Umbilical cord (tissue), 2 donors: ENCODE measurements at places on chromosomes 1 and 21.
A peak's percentile ranks its signal among the peaks of the same experiment; 100 is the strongest.

- peak; percentile 53 for DNase-seq
Measured at GRCh38 chr1:38114241-38115026, 67.8 kb upstream of the POU3F1 start.

DNA sequence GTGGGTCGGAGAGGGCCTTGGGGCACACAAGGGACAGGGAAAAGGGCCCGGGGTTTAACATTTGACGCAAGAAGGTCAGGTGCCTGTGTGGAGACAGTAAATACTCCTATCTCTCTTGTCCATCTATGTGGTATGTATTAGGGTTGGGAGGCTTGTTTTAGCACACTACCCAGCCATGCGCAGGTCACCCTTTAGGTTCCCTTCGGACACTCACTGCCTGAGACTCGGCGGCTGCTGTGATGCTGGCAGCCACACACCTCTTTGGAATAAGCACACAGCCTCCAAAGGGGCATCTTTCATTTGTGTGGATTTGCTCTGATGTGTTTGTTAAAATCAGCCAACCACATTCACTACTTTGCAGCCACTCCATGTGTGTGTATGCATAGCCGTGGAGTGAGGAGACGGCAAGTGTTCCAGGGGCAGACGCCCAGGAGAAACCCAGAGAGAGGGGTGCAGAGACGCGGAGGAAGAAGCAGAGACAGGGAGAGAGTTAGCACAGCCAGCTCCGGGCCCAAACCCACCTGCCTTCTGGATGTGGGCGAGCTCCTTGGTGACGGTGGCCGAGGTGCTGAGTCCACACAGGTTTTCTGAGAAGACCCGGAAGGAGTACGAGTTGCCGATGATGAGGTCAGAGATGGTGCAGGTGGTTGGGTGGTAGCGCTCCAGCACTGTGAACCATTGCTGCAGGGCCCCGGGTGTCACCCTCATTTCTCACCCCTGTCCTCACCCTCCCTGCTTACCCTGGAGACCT, 5.7 kb downstream of the MYBPH start:
- DNase-seq, result no peak

GRCh38 chr1:116334868-116335635, 38.0 kb upstream of the ATP1A1 start:
- DNase-seq, result peak; percentile 40

DNA sequence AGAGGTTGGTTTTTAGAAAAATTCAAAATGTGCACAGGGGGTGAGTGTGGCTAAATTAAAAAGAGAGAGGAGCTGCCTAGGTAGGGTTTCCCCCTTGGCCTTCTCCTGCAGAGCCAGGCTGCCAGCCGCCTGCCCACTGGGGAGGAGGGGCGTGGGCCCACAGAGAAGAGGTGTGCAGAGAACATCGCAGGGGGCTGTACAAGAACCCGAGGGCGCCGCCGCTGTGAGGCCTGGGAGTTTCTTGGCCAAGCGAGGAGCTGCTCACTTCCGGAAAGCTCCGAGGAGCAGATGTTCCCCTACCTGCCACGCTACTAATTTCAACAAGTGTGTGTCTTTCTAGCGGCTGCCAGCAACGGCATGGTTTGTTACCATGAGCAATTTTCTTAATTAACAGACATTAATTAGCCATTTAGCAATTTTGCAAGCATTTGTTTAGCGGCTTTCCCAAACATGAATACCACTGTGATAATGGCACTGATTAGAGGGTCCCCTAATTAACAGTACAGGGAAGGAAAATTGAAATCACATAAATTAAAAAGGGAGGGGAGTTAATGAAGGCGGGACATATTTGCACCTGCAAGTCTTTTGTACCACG, 59.7 kb downstream of the MRPL37 start:
- no peak for DNase-seq

DNA sequence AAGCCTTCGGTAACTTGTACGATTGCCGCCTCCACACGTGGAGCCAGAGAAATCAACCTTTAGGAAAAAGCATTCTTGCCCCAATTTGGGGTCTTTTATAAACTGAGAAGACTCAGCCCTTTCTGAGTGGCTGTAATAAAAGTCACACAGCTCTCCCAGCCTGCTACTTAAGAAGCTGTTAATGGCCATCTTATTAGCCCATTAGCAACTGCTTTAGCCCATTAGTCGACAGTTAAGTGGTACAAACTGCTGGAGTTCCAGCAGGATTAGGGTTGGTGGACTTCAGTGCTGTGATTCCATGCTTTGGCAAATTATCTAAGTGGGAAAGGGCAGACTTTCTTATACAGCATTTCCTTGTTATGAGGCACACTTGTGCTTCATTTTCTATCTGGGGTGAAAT, 461.3 kb downstream of the RPS6KC1 start:
- no peak for DNase-seq

DNA sequence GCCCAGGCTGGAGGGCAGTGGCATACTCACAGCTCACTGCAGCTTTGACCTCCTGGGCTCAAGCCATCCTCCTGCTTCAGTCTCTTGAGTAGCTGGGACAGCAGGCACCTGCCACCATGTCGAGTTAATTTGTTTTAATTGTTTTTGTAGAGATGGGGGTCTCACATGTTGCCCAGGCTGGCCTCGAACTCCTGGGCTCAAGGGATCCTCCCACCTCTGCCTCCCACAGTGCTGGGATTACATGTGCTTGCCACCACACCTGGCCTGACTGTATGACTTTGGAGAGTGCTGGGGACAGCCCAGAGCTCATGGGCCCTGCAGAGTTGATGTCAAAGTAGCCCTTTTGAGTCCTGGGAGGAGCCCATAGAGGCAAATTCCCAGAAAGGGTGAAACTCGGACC, 1.8 kb downstream of the OBSCN start:
- DNase-seq, result no peak

DNA sequence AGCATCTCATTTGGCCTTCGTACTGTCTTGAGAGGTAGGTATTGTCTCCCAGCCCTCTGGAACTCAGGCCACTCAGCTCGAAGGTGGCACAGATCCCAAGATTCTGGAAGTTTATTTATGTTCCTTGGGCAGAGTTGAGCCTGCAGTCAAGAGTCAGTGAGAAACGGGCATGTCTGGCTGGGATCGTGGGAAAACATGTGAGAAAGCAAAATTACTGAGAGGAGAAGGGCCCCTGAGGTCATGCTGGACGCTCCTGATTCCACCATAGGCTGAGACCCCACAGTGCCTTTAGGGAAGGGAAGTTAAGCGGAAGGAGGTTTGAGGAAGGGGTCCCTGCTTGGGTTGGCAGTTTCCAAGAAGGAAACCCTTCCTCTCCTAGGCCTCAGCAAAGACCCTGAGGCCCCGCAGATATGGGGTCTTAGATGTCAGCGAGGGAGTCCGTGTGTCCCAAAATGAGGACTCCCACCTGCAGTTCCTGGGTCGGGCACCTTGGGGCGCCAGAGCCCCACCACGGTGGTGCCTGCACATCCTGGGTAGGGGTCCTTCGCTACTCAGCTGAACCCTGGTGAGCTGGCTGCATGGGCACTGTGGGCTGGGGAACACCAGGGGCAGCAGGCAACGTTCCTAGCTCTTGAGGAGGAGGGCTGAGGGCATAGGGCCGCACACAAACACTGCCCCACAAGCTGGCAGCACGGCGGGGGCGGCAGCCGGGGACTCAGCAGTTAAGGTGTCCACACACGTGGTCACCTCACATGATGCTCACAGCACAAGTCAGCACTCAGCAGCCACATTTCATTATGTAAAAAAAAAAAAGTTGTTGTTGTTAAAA, 12.3 kb upstream of the SEMA4A start:
- DNase-seq, result no peak

GRCh38 chr21:26967062-26967913, at the start of gene ADAMTS5:
TSS of gene ADAMTS5 (minus strand) at chr21:26967088. CDS start at chr21:26966391, 697 bp downstream.
- peak; percentile 59 for DNase-seq

DNA sequence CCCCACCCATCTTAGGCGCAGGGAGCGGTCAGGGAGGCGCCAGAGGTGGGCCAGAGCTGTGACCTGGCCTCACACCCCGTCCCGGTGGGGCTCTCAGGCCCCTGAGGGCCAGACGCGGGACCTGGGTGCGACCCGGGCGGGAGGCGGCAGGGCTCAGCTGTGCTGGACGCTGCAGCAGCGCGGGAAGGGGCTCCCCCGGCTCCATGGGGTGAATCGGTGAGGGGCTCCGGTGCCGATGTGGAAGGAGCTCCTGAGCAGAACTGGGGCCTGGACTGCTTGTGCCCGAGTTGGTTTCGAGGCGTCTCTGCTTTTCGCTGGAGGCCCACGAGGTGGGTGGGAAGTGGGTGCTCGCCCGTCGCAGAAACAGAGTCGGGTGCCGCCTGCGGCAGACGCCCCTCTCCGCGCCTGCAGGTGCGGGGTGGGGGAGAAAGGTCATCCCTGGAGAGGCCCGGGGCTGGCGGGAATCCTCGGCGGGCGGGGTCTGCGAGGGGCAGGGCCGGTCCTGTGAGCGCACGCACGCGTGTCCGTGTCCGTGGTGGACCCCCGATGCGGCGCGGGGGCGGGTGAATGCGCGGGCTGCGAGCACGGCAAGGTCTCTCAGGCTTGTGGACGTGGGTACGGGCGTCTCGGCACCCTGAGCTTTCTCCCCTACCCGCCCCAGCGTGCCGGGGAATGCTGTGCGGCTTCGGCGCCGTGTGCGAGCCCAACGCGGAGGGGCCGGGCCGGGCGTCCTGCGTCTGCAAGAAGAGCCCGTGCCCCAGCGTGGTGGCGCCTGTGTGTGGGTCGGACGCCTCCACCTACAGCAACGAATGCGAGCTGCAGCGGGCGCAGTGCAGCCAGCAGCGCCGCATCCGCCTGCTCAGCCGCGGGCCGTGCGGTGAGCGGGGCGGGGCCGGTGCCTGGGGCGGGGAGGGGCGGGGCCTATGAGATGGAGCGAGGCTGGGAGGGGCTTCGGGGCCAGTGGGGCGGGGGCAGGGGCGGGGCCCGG, 20.4 kb downstream of the AGRN start:
- peak; percentile 57 for DNase-seq

GRCh38 chr21:16912075-16912474, 600.8 kb upstream of the CXADR start:
- peak; percentile 20 for DNase-seq

- DNase-seq, result no peak
Measured at GRCh38 chr1:92817986-92818764, 13.7 kb upstream of the RPL5 start.

DNA sequence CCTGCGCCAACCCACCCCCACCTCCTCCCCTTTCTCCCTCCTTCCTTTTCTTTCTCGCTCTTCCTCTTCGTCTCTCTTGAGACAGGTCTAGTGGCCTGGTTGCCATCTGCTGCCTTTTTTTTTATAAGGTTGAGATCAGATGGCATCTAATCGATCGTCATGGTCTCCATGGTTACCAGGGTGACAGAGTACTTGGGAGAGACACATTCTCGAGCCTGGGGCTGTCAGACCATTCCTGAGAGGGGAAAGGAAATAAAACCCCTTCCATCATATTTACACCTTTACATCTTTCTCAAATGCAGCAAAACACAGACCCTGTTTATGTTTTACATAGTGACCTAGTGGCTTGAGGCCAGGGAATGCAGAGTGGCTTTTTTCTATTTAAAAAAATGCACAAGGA, 53.5 kb upstream of the SLC22A15 start:
- no peak for DNase-seq

GRCh38 chr1:226404063-226404903, 3.6 kb downstream of the PARP1 start:
- no peak for DNase-seq

DNA sequence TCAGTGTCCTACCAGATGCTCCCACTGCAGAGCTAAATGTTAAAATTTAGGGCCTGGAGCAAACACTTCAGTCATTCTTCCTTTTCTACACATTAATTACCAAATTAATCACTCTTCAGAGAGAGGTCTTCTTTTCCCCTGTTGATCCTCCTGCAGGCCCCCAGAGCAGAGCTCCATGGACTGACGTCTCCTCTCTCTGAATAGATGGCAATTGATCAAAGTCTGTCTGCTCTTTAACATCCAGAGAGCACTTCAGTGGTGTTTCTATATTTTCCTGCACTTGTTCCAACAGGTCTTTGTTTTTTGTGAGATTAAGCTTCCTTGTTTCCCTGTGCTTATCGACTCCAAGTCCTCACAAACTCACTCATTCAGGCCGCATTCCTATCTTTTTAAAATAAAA, 239.3 kb downstream of the SIPA1L2 start:
- DNase-seq, result no peak
